Activated T-helper 17 cell treated with anti-CD3 and anti-CD28 coated beads, Interleukin-2, amount 50 U/mL, for 72 hours (primary cell): ENCODE measurements at places on chromosomes 4 and X.

DNA sequence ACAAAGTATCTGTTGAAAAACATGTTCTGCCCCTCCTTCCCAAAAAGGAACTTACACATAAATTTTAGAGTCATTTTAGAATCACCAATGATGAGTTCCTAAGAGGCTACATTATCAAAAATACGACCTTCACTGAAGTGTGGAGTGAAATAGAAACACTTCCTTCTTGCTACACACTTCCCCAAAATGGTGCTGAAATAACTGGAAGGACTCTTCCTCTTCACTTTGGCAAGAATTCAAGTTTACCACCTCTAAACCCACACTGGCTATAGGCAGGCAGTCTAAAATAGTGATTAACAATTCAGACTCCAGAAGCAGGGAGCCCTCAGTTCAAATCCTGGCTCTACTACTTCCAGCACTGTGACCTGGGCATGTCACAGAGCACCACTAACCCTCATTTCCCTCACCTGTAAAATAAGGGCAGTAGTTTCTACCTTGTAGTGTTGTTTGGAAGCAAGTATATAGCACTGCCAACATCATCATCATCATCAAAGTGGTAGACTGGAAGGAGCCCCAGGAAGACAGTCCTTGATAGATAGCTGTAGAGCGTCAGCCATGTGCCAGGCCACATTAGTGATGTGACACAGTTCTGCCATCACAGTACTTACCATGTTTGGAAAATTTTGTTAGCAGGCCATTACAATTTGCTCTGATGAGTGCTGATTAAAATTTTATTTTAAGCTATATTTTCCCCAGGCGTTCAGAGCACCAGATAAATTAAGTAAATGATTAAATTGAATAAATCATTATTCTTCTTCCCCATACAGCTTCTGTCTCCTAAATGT is 103.3 kb downstream of the PARM1 start:
- ATAC-seq: no peak

GRCh38 chrX:43627669-43628068 is 28.4 kb upstream of the MAOA start:
- peak; percentile 69 for ATAC-seq

DNA sequence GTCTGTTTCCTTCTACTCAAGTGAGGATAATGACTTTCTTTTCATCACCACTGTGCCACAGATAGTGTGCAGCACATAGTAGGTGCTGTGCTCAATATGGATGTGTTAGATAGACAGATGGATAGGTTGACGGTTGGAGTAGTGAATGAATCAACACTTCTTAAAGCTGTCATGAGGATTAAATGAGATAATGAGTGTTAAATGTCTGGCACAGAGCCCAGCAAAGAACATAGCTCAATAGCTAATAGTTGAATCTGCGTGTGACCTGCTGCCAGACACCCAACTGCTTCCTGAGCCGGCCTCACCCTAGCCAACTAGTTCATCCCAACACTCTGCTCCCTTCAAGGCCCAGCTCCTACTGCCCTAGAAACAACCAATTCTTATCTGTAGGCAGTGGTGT is 67.7 kb upstream of the PJA1 start:
- ATAC-seq: no peak

- no peak for ATAC-seq
Measured at GRCh38 chrX:103716962-103717361, 6.3 kb downstream of the TMEM31 start.

DNA sequence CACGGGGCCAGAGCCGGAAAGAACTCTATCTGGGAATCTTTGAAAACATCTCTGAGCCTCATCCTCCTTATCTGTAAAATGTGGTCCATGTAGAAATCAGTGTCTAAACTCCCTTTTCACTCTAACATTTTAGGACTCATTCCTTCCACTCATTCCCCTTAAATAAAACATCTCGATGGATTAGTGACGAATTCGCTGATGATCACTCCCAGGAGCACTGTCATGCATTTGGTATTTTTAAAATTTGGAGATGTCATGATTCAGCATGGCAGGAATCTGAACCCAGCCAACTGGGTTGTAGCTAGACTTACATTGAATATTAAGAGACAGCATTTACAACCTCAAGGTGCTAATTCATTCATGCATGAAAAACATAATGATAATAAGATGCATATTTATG is 88.1 kb downstream of the SPANXN3 start:
- no peak for ATAC-seq

DNA sequence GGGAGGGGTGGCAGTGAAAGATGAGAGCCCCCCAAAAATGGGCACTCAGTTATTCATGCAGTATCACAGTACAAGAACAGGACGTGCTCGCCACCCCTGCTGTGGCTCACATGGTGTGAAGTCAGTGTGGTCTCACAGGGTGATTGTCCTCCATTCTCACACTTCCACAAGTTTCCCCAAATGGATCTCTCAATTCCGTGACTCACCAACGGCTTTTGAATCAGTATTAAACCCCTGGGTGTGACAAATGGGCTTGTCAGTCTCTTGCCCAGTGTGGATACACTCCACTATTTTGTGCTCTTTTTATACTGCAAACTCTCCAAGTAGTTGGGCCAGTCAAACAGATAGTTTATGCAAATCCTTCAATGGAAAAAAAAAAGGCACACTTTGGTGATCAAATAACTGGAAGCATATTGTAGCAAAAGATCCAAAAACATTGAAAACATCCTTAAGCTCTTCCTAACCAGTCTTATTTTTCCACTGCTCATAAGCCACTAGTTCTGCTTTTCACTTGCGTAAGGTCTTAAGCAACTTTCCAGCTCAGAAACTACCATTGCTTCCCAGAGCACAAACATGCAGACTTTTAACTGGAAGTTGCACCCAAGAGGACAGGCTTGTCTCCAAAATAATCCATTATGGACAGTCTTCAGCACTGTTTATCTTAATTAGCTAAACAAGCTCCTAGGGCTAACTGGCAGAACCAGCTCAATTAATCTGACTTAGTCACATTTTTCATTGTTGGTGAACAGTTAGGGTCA is 365.7 kb downstream of the PPP3CA start:
- ATAC-seq: no peak

GRCh38 chr4:96708766-96709165 is 868.9 kb downstream of the PDHA2 start:
- ATAC-seq: no peak

GRCh38 chr4:153748378-153748777 is 11.4 kb downstream of the RNF175 start:
- no peak for ATAC-seq

- peak; percentile 18 for ATAC-seq
Measured at GRCh38 chr4:120692964-120693363, 229.6 kb downstream of the PRDM5 start.

- no peak for ATAC-seq
Measured at GRCh38 chrX:154025230-154025629, 5.5 kb upstream of the IRAK1 start.

DNA sequence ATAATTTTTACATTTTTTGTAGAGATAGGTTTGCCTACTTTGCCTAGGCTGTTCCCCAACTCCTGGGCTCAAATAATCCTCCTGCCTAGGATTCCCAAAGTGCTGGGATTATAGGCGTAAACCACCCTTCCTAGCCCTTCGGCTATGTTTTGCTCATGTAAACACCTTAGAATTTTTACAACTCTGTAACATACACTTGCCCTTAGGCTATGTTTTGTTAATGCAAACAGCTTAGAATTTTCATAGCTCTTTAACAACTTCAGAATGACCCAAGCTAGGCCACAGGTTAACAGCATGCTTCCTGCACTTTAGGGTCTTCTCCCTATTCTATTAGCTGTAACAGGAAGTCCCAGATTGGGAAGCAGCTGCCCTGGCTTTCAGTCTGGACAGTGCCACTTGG is 24.2 kb downstream of the KLHL15 start:
- no peak for ATAC-seq

- ATAC-seq: no peak
Measured at GRCh38 chr4:2823301-2823670, 20.4 kb upstream of the ADD1 start.

DNA sequence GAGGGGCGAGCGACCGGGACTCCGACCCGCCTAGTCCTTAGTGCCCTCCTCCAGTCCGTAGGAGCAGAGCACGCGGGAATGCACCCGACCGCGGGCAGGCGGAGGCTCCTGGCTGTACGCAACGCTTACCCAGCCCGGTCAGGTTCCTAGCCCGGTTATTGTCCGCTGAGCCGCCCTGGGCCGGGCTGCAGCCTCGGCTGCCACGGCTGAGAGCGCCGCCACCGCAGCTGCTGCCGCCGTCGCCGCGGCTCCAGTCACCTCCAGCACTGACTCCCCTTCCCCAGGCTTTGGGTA is at the start of gene AMER1:
Gene AMER1 (minus strand): TSS at position 268 of the 294 bp plus-strand sequence. CDS start 12,422 bp downstream, outside the sequence.
- peak; percentile 76 for ATAC-seq

- no peak for ATAC-seq
Measured at GRCh38 chrX:49993661-49994060, 71.3 kb downstream of the CLCN5 start.

DNA sequence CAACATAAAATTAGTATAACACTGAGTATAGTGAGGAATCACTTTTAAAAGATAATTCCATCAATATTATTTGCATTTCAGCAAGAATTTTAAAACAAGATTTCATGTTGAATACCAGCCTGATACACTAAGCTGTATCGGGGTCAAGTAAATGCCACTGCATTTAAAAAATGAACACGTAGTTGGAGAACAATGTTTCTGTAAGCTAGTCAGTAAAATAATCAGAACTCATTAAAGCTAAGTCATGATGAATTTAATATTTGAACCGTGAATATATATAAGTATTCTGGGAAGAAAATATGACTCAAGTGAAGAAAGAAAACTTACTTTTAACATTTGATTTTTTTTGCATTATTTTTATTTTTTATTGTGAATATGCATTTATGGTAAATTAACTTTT is 611.0 kb upstream of the PABPC4L start:
- no peak for ATAC-seq

DNA sequence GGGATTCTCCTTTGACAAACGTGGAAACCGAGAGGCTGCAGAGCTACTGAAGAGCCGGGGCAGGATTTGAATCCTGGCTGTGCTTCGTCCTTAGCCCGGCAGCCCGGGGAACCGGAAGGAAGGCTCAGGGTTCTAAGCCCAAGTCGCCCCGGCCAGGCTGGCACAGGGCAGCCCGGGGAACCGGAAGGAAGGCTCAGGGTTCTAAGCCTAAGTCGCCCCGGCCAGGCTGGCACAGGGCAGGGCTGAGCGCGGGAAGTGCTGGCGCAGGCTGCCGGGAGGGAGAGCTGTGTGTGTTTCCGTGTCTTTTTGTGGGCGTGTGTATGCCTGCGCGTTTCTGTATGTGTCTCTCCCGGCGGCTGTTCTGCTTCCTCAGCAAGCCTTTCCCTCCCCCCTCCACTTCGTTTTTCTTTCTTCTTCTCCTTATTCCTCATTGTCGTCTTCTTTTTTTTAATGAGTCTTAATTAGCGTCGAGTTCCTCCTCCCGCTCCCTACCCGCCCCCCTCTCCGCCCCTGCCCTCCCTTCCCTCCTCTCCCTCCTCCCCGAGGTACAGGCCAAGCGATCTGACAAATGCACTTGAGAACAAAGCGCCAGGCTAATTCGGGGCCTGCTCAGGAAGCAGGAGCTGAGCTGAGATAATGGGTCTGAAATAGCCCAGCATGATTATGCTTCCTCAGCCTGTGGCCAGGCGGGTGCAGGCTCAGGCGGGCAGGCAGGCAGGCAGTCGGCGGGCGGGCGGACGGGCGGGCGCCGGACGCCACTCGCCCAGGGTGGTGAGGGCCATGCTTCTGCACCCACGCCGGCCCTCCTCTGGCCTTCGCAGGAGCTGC is 65.9 kb downstream of the EFNB1 start:
- ATAC-seq: peak; percentile 65

- ATAC-seq: no peak
Measured at GRCh38 chrX:130103605-130104004, 6.7 kb downstream of the ELF4 start.

DNA sequence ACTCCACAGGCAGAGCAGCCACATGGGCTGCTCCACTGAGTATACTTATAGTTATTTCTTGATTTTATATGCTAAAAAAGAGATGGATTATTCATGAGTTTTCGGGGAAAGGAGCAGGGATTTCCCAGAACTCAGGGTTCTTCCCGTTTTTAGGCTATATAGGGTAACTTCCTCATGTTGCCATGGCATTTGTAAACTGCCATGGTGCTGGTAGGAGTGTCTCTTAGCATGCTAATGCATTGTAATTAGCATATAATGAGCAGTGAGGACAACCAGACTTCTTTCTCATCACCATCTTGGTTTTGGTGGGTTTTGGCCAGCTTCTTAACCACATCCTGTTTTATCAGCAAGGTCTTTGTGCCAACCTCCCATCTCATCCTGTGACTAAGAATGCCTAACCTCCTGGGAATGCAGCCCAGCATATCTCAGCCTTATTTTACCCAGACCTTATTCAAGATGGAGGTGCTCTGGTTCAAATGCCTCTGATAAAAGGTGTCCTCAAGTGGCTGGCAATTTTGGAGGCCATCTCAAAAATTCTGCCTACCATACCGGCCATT is 213.0 kb upstream of the VEGFC start:
- peak; percentile 44 for ATAC-seq

DNA sequence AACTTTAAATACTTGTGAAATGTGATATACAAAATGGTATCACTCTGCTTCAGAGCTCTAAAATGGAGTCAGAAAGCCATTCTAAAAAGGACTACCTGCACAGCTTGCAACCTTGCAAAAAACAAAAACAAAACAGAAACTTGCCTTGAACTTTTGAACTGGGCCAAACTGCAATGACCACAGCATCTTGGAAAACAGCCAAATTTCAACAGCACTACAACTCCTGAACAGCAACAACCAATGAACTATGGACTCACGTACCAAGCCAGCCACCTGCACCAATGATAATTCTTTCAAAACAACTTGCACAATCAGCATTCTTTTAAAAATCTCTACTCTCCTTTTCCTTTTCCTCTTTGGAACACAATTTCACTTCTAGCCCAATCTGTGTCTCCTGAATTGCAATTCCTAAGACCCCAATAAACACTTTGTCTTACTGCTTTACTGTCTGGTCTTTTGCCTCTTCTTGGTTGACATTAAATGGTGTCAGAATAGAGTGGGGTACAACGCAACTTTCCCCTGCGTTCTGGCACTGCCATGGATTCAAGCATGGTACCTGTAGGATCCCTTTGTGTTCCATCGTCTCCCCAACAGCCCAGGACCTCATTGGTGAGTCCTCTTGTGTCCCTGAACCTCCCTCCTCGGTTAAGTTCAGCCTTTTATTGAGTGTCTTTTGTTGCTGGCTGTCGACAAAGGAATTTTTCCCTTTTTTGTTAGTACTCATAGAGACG is 35.7 kb upstream of the FMR1 start:
- ATAC-seq: no peak

GRCh38 chr4:105709081-105709450 is 482 bp downstream of the GSTCD start:
- peak; percentile 37 for ATAC-seq

GRCh38 chrX:16445166-16445752 is 204.7 kb upstream of the S100G start:
- ATAC-seq: peak; percentile 50

GRCh38 chr4:163922302-163922701 is 427.8 kb downstream of the TMA16 start:
- ATAC-seq: no peak
